Purkinje cell (primary cell): ENCODE measurements at places on chromosomes 16 and 17. TPM values are rescaled to one million over a fixed set of nuclear protein-coding genes. Genes with fewer than 3 reads are reported as not detected.

Gene HASPIN
- not detected in 2 replicates for polyA plus RNA-seq

Gene VMO1
- polyA plus RNA-seq, result not detected in 2 replicates

Gene TMEM231
- 6.5 and 8.3 TPM in 2 replicates for polyA plus RNA-seq

Gene STH
- not detected in 2 replicates for polyA plus RNA-seq

Gene RSAD1
- 11.6 and 12.8 TPM in 2 replicates for polyA plus RNA-seq

Gene MFAP4
- 0.53 TPM in 1 of 2 replicates, not detected in the other for polyA plus RNA-seq

Gene ALOX15B
- polyA plus RNA-seq, result not detected in 2 replicates

Gene PRSS53
- not detected in 2 replicates for polyA plus RNA-seq

Gene GRAP
- polyA plus RNA-seq, result not detected in 2 replicates

Gene NHERF2
- 1.0 and 1.3 TPM in 2 replicates for polyA plus RNA-seq

Gene CLDN9
- polyA plus RNA-seq, result 0.23 TPM in 1 of 2 replicates, not detected in the other

Gene KIF18B
- not detected in 2 replicates for polyA plus RNA-seq

Gene TEKT1
- polyA plus RNA-seq, result not detected in 2 replicates

Gene TMEM238L
- not detected in 2 replicates for polyA plus RNA-seq

Gene KCNH6
- 0.34 and 0.81 TPM in 2 replicates for polyA plus RNA-seq
